ENCODE measurements at places on chromosomes 1 and 21. TPM values are rescaled to one million over a fixed set of nuclear protein-coding genes. Genes with fewer than 3 reads are reported as not detected.

Gene GBP7
- not detected for total RNA-seq

Gene CYP4Z1
- total RNA-seq = not detected

Gene THRAP3
- 101 TPM for total RNA-seq

Gene DEPDC1
- total RNA-seq = 10.8 TPM

Gene OR2G6
- not detected for total RNA-seq

Gene CATSPERE
- 1.3 TPM for total RNA-seq

Gene CTSE
- not detected for total RNA-seq

Gene VPS13D
- total RNA-seq = 22.2 TPM

Gene KRTAP19-3
- not detected for total RNA-seq

Gene SPOCD1
- total RNA-seq = 2.8 TPM

Gene MCOLN2
- total RNA-seq = not detected

Gene UBL4B
- total RNA-seq = not detected

Gene IGSF5
- total RNA-seq = not detected

Gene C1orf115
- 93.7 TPM for total RNA-seq

Gene LHX8
- not detected for total RNA-seq
